Eye (tissue), 1 donor: ENCODE measurements at places on chromosomes 3 and 15.

DNA sequence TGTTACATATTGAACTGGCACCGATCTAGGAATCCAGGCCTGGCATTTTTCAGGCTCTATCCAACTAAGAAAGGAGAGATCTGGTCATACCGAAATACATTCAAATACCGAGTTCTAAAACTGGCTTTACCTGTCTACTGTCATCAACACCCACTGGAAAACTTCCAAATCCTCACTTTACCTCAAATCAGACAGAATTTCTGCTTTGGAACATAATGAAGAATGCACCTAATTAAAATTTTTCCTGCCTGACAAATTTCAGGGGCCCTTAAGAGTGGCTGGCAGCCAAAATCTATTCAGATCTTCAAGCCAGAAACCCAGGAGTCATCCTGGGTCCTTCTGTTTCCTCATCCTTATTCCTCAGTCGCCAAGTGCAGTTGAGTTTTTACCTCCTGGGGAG, 198.6 kb upstream of the FEZF2 start:
- DNase-seq, result no peak

GRCh38 chr3:73432023-73432705, 192.6 kb downstream of the PDZRN3 start:
- DNase-seq, result peak; percentile 72

DNA sequence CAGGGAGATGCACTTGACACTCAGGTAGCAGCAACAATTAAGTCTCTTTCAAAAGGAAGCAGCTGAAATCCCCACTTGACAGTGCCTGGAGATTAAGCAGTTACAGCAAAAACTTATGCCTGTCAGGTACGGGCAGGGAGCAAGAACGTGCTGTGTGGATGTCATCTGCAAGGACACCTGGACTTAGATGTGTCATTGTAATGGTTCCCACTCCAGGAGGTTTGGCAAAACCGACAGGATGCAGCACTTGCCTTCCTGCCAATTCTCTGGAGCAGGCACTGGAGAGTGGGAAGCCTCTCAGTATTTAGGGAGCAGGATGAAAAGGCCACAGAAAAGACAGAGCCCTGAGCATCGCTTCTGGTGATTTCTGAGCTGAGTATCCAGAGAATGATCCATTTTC, 292.4 kb downstream of the PDCD6IP start:
- DNase-seq, result no peak

DNA sequence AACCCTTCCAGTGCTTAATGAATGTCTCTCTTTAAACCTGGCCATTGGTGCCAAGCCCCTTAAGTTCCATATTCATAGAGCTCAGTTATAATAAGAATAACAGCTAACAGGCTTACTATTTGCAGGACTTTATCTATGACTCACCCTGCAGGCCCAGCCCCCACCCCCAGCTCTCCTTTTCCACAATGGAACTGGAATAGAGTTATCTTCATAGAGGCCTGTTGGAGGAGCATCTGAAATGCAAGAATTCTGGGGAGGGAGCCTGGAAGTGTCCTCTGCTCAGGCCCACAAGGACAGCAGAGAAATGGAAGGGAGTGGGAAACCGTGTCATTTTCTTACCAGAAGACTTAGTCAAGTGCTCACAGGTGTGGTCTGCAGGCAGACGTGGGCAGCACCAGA, 52.8 kb downstream of the SEMA5B start:
- DNase-seq, result no peak

DNA sequence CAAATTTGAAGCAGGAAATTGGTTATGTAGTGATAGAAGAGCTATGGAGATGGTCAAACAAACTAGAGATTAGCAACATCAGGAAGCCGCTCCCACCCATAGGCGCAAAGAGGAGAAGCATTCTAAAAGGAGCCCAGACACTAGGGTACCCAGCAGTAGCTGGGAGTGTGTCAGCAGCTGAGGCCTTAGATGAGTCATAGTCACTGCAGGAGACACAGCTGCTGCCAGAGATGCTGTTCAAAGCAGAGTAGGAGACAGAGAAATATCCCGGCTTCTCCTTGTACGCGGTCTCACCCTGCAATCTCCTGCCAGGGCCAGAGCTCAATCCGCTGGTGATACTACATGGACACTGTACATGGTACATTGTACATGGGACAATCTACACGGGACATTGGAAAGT, 61.9 kb downstream of the VGLL3 start:
- no peak for DNase-seq

- no peak for DNase-seq
These were observed 140.7 kb upstream of the PLXND1 start for GRCh38 chr3:129747136-129747535.

DNA sequence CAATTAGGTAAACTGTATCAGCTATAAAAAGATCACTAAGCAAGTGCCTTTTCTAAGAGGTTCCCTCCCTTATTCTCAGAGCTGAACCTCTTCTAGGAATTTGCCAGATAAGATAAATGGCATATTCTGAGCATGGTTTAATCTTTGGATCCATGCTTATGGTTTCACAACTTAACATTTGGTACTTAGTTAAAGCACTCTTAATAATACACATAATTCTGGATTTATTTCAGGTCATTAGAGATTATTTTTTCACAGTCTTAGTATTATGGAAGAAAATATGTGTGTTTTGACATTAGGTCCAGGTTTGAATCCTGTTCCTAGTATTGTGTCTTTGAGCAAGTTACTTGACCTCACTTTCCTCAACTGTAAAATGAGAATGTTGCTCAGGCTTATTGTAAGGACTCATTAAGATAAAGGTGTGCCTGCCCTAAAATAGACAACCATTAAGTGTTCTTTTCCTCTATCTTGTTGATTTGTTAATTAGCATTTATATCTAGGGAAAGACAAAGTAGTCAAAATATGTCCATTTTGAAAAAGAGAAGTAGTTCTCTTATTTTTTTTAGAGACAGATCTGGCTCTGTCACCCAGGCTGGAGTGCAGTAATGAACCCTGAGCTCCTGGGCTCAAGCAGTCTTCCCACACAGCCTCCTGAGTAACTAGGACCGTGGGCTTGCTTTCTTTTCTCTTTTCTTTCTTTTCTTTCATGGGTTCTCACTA, 43.4 kb downstream of the TSC22D2 start:
- DNase-seq, result no peak

GRCh38 chr15:69393831-69394491, 20.2 kb upstream of the KIF23 start:
- no peak for DNase-seq

DNA sequence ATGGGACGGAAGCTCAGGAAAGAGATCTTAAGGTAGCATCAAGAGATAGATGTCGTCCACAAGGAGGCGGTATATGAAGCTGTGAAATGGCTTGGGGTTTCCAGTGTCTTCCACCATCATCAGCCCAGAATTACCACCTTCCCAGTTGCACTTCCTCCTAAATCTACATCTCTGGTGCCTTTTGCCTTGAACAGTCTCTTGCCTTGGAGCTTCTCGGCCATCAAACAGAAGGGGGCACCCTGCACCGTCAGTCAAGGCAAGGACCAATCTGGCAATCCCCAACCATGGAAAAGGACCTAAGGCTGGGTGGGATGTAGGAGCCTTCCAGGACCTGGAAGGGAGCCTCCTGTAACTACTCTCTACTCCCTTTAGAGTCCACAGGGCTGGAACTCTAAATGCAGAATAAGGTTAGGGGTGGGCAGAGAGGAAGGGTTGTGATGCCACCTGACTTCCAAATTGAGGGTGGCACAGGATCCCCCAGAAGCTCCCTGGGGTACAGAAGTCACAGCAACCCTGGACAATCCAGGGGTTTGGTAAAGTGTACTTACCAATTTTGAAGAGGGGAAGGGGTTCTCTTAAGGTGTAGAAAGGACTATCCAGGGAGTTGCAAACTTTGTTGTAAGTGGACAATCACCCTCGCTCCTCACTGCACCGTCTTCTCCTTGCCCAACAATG, 1.0 kb upstream of the RYR3 start:
- DNase-seq, result peak; percentile 75

DNA sequence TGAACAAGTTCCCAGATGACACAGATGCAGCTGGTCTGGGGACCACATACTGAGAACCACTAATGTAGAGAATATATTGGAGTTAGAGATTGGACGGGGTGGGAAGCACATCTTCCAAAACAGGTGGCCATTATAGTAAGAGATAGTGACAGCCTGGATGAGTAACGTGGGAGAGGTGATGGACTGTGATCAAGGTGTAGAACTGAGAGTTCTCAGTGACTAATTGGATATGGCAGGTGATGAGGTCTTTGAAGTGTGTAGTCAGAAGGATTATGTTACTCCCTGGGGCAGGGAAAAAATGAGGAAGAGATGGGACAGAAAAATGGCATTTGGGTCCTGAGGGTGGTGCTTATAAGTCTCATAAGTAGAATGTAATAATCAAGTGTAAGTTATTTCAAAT, 66.6 kb downstream of the KCNMB2 start:
- DNase-seq, result peak; percentile 63
